Cardiac muscle cell (in vitro differentiated cells and primary cell): ENCODE measurements at places on chromosomes 7 and 10. TPM values are rescaled to one million over a fixed set of nuclear protein-coding genes. Genes with fewer than 3 reads are reported as not detected.

The MYL10 gene
- total RNA-seq: not detected in 2 replicates

The PDLIM1 gene
- total RNA-seq: 75.7 and 96.3 TPM in 2 replicates

The PLXDC2 gene
- 10.5 and 22.6 TPM in 2 replicates for total RNA-seq

The TCAF2 gene
- 0.21 and 1.6 TPM in 2 replicates for total RNA-seq

The ATP6V0A4 gene
- 0.28 TPM in 1 of 2 replicates, not detected in the other for total RNA-seq

The JAZF1 gene
- total RNA-seq: 6.1 and 9.8 TPM in 2 replicates

The EBF3 gene
- total RNA-seq: 2.2 and 2.8 TPM in 2 replicates

The ITIH5 gene
- 0.11 and 0.60 TPM in 2 replicates for total RNA-seq

The PSD gene
- total RNA-seq: 19.8 and 24.7 TPM in 2 replicates

The SLC29A4 gene
- 19.5 and 28.3 TPM in 2 replicates for total RNA-seq

The HMX2 gene
- not detected in 2 replicates for total RNA-seq

The SMKR1 gene
- 0.39 TPM in 1 of 2 replicates, not detected in the other for total RNA-seq

The SH2D4B gene
- 0.18 TPM in 1 of 2 replicates, not detected in the other for total RNA-seq

The TMEM225B gene
- total RNA-seq: 0.81 and 2.3 TPM in 2 replicates

The PTF1A gene
- not detected in 2 replicates for total RNA-seq

The UCN3 gene
- not detected in 2 replicates for total RNA-seq

The TRIM50 gene
- total RNA-seq: 0.32 TPM in 1 of 2 replicates, not detected in the other

The SORCS3 gene
- 12.2 and 29.1 TPM in 2 replicates for total RNA-seq

The OGDHL gene
- total RNA-seq: 35.4 and 44.6 TPM in 2 replicates

The GPR85 gene
- 0.32 and 0.80 TPM in 2 replicates for total RNA-seq

The EBLN1 gene
- total RNA-seq: not detected in 2 replicates

The TMEM196 gene
- not detected in 2 replicates for total RNA-seq

The ZNF3 gene
- total RNA-seq: 35.0 and 45.5 TPM in 2 replicates

The AKR1C4 gene
- total RNA-seq: not detected in 2 replicates

The ADAM8 gene
- 2.8 and 6.9 TPM in 2 replicates for total RNA-seq

The SHTN1 gene
- total RNA-seq: 2.1 and 2.9 TPM in 2 replicates

The TDRD1 gene
- total RNA-seq: not detected in 2 replicates

The NRG3 gene
- 0.42 and 0.48 TPM in 2 replicates for total RNA-seq

The CTAGE8 gene
- total RNA-seq: not detected in 2 replicates

The CPA4 gene
- 0.07 TPM in 1 of 2 replicates, not detected in the other for total RNA-seq

The SPDYE8 gene
- not detected in 2 replicates for total RNA-seq

The NEUROG3 gene
- not detected in 2 replicates for total RNA-seq

The MMD2 gene
- not detected in 2 replicates for total RNA-seq

The CPXM2 gene
- total RNA-seq: 0.39 and 1.2 TPM in 2 replicates

The COL28A1 gene
- 0.21 and 0.83 TPM in 2 replicates for total RNA-seq

The ASAH2 gene
- total RNA-seq: 0.15 and 5.4 TPM in 2 replicates

The ZNF518A gene
- total RNA-seq: 12.9 and 20.7 TPM in 2 replicates

The ACSL5 gene
- not detected in 2 replicates for total RNA-seq

The NRCAM gene
- 3.4 and 3.9 TPM in 2 replicates for total RNA-seq

The FEZF1 gene
- total RNA-seq: not detected in 2 replicates

The CALCR gene
- total RNA-seq: not detected in 2 replicates

The DNAJC12 gene
- 5.0 and 6.7 TPM in 2 replicates for total RNA-seq

The CPA2 gene
- 0.71 and 1.9 TPM in 2 replicates for total RNA-seq

The ANKRD26 gene
- 7.1 and 16.1 TPM in 2 replicates for total RNA-seq
